Aortic smooth muscle cell (primary cell): ENCODE measurements at places on chromosomes 5 and 9. TPM values are rescaled to one million over a fixed set of nuclear protein-coding genes. Genes with fewer than 3 reads are reported as not detected.

The QRFP gene
- not detected in 2 replicates for total RNA-seq

The IFNB1 gene
- not detected in 2 replicates for total RNA-seq

The PRRC1 gene
- 55.0 and 79.1 TPM in 2 replicates for total RNA-seq

The CCDC152 gene
- 3.0 and 3.8 TPM in 2 replicates for total RNA-seq

The ARHGEF39 gene
- 0.44 and 0.53 TPM in 2 replicates for total RNA-seq

The FBN2 gene
- total RNA-seq: 4.4 and 18.4 TPM in 2 replicates

The CD274 gene
- 2.1 and 2.4 TPM in 2 replicates for total RNA-seq
